Stimulated activated CD4-positive, alpha-beta T cell treated with anti-CD3 and anti-CD28 coated beads, Interleukin-1b, Interleukin-23, amount 100 ng/mL, for 48 hours (primary cell): ENCODE measurements at places on chromosomes 12 and 14.

GRCh38 chr14:20499108-20499507 lies 6.2 kb upstream of the RNASE10 start:
- DNase-seq, result no peak

- no peak for DNase-seq
Observed at GRCh38 chr14:28764257-28765160, 2.1 kb upstream of the FOXG1 start.

DNA sequence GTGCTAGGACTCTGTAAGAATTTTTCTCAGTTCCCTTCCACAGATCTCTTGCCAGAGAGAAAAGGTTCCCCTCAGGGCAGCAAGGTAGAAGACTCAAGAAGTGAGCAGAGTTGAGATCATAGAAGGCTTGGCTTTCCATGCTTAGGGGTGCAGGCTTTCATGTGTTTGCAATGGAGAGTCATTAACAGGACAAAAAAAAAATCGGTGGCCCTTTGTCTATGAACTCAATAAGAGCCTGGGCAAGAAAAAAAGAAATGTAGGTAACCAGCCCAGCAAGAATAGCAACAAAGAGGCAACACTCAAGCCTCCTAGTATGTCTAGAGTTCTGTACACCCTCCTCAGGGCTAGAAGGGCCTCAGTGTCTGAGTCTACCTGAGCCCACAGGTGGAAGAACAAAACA lies 23.4 kb upstream of the LRP6 start:
- no peak for DNase-seq

GRCh38 chr14:45091710-45092109 lies 7.8 kb downstream of the PRPF39 start:
- no peak for DNase-seq

DNA sequence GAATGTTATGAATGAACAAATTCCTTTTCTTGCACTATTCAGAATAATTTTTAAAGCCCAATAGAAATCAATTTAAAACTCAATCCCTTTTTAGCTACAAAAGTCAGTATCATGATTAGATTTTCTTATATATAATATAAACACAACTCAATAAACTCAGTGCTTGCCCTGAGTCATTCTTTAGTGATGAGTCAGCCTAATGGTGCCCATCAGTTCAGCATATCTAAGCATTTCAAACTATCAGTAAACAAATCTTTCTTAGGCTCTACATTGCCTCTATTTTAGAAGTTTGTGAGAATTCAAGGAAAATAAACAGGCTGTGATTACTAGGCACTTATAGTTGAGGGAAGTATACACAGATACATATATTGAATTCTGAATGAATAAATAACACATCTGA lies 179.6 kb downstream of the NELL2 start:
- DNase-seq, result no peak

- no peak for DNase-seq
Observed at GRCh38 chr14:106380740-106381139, 854.4 kb downstream of the TMEM121 start.

GRCh38 chr12:130162267-130162666 lies at the start of gene FZD10:
FZD10 (plus strand) TSS chr12:130162464; CDS start chr12:130162943, 479 bp downstream.
- DNase-seq, result no peak

DNA sequence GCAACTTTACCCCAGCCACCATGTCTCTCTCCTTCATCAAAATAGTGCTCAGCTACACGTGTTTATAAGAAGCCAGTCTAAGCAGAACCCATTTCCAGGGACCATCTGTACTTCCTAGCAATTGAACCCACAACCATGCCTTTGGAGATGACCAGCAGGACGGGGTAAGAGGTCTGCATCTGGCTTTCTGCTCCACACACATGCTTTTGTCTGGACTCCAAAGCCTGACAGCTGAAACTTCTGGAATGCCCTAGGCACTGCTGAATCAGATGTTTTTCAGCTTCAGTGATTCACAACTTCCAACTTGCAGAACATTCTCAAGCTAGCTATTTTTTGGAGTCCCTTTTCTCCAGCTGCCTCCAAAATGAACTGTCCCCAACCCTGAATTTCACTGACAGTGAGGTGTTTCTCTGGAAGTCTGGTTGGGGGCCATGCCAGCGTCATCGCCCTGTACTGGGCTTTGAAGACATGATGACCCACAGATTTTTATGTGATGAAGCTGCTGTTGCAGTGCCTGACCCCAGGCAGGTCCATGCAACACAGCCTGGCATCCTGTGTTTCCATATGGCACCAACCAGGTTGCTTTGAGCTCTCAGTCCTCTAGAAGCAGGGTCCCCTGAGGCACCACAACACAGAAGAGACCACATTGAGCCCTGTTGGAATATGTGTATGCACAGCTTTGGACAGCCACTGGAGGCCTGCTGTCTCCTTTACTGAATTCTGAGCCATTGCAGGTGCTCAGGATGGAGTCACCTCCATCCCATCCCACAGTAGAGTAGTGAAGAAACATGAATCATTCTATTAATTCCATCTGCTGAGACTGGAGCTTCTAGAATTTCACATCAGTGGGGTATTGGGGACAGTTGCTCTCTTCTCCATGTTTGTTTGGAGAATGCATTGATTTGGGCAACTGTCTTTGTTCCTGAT lies 80.2 kb downstream of the NUAK1 start:
- DNase-seq, result no peak

GRCh38 chr12:116123451-116124258 lies 153.8 kb downstream of the MED13L start:
- DNase-seq, result peak; percentile 50

GRCh38 chr14:69845787-69846186 lies 33.4 kb upstream of the SMOC1 start:
- no peak for DNase-seq

DNA sequence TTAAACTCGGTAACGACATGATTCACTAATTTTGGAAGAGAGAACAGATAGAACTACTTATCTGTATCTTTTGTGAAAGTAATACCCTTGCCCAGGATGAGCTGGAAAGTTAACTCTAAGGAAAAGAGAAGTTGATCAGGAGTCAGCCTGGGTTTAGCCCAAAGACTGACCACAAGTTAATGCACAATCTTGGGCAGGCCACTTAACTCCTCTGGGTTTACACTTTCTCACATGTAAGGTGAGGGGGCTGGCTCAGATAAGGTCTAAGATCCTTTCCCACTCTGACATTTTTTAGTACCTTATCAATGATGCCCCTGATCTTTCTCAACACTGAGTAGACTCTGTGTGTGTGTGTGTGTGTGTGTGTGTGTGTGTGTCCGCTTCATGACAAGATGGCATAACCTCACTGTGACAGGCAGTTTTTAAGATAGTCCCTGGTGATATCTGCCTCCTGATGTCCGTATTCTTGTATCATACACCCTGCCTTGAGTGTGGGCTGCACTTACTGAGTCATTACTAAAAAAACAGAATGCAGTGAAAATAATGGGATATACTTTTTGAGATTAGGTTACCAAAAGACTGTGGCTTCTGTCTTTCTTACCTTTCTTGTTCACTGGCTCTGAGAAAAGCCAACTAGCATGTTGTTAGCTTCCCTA lies 56.2 kb upstream of the CCDC198 start:
- no peak for DNase-seq

DNA sequence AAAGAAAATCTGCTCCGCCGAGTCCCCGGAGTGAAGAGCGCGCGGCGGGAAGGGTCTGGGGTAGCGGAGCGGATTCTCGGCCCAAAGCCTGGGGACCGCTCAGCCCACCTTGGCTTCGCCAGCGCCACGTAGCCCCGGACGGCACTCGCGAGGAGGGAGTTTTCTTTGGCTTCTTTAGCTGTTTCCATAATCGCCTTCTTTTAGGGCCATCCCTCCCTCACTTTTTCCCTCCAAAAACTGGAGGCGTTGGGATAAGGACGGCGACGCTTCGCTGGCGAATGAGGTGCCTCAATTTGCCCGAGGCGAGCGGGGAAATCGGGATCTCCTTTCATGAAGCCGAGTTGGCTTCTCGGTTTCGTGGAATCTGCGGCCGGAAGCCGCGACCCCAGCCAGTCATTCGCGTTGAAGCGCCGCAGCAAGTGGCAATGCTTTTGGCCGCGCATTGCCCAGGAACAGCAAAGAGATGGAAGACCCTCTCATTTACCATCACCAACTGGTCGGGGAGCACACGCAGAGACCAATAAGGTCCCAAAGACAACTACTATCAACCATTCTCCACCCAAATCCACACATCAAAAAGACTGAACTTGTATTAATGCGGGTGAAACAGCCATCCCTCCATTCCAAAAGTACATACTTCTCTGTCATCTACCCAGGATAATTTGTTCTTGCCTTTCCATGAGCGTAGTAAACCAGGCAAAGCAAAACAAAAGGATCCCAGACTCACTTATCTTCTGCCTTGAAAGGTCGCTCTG lies 8.4 kb upstream of the SIX1 start:
- no peak for DNase-seq

DNA sequence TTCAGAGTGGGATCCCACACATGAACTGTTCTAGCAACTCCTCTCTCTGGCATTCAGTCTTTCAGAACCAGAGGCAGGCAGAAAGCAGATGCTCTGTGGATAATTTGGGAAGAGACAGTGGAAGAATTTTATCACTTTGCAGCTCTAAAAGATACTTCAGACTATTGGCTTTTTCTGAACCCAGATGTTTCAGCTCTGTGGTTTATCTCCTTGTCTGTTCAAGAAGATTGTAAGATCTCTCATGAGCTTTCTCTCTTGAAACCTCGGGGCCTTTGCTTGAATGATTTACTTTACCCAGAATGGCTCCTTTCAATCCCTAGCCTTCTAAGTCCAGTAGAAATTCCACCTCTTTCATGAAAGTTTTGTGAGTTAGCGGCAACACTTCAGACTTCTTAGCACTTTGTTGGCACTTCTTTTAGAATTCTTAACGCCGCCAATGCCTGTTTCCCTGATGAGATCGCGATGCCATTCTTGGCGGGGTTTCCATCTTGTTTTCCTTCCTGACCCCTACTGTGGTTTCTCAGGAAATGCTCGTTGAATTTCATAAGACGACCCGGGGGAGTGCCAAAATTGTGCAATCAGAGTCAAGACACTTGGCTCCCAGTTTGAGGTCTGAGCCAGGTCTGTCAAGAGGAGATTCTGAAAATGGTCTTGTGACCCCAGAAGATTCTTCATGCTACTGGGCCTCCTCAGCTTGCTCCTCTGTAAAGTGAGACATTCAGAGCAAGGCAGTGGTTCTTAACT lies 107.0 kb upstream of the PRICKLE1 start:
- DNase-seq, result no peak

DNA sequence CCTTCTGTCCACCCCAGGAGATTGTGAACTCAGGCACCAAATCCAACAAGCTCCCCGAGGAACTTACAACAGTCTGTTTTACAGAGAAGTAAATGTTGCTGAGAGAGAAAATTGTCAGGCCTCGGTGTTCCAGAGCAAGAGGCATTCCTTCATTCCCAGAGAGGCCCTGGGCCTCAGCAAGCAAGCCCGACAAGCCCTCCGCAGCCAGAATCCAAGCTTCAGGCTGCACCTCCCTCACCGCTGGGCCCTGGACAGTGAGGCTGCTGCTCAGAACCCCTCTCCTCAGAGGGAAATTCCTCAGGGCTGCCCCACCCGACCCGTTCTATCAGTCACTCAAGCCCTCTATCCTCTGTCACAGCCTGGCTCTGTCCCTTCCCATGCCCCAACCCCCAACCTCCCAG lies 56.4 kb downstream of the ZFP36L1 start:
- no peak for DNase-seq

GRCh38 chr12:6450869-6451347 lies 934 bp upstream of the TAPBPL start:
- peak; percentile 38 for DNase-seq

GRCh38 chr12:76256321-76256720 lies 91.9 kb downstream of the BBS10 start:
- no peak for DNase-seq

- DNase-seq, result no peak
Observed at GRCh38 chr12:62799766-62800406, 135.1 kb downstream of the PPM1H start.

DNA sequence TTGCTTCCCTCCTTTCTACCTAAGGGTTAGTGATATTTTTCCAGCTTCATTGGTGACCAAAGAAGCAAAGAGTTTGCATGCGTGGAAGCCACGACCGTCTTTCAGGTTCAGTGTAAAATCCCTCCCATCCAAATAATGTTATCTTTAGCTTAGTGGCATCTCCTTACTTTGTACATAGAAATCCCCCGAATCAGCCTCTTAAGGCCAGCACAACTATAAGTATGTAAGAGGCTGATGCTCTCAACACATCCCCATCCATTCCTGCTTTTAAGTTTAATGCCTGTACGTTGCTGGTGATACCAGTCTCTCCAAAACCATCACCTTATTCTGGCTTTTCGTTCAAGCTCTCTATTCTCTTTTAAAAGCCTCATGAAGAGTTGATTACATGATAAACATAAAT lies 14.6 kb downstream of the CDKN1B start:
- no peak for DNase-seq

DNA sequence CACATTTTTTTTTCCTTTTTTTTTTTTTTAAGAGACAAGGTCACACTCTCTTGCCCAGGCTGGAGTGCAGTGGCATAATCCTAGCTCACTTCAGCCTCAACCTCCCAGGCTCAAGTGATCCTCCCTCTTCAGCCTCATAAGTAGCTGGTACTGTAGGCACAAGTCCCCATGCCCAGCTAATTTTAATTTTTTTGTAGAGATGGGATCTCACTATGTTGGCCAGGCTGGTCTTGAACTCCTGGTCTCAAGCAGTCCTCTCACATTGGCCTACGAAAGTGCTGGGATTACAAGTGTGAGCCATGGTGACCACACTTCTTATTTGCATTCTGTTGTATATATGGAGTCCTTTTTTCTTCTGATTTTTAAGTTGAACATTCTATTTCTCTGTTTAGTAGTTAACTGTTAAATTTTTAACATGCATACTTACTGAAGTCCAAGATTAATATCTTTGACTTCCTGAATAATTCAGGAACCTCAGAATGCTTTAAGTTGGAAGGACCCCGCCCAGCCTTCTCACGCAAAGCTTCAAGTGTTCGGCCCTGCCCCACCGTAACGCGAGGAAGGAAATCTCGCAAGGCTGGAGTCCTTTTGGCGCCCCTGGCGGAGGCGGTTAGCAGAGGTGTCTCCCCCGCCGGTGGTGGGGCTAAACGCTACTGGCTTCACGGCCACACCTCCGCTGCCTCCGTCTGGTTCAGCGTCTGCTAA lies 21.6 kb downstream of the SPATS2 start:
- peak; percentile 62 for DNase-seq

DNA sequence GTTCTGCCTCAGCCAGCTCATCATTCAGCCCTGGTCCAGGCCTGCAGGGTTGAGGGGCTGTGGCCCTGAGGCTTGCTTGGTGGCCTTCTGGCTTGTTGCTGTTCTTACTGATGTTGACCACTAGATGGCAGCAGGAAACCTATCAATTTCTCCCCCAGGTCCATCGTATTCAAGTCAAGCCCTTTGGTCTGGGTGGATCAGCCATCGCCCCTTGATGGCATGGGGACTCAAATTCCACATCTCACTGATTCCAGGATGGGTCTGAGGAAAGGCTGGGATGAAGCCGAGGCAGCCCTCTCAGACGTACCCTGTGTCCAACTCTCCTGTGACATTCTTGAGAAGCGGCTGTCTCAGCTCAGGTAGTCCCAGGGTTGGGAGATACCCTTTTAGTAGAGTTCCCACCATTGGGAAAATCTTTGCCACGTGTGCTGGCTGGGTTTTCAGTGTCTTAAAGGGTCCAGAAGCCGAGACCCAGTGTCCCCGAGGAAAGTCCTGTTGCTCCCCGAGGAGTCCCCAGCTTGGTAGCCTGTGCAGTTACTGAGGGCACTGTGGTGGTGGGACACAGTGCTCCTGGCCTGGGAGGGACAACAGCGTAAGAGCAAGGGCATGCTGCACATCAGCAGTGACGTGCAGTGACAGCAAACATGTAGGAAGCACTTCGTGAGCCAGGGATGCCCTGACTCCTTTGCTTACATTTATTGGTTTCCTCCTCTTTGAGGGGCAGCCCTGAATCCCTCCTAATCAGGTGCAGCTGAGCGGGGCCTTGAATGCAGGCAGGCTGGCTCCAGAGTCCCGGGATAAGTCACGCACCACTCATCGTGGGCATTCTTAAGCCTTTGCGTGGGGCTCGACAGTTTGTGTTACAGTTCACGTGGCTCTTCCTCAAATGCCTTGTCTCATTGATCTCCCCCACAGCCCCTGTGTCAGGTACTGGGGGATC lies 58.6 kb downstream of the TSPAN9 start:
- peak; percentile 20 for DNase-seq
